ENCODE measurements at places on chromosomes 16 and 17.

GRCh38 chr16:72898216-72898825 is 149.6 kb downstream of the ZFHX3 start:
- no peaks in the 10 kb centered on the region for H3K27me3 ChIP-seq
- DNase-seq = no peak
- no peak overlapping the region for H3K27ac ChIP-seq
- H3K36me3 ChIP-seq = no peaks in the 10 kb centered on the region
- no peaks in the 10 kb centered on the region for H3K4me1 ChIP-seq

DNA sequence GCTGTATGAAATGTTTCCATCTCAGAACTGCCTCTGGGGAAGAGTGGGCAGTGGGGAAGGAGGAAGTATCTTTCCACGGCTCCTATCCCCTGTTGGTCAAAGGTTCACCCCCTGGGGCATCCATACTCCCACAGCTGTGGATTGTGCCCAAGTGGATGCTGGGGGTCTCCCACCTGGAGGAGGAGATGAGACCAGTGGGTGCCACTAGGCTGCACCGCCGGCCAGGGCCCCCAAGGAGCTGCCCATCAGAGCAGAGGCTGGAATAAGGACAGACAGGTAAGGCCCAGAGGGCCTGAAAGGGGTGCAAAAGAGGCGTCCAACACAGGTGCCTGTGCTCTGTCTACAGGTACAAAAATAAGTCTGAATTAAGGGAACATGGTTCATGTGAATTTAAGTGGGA is 87.5 kb downstream of the WSCD1 start:
- H3K27me3 ChIP-seq = no peaks in the 10 kb centered on the region
- H3K4me3 ChIP-seq = no peak overlapping the region
- no peaks in the 10 kb centered on the region for H3K4me1 ChIP-seq
- no peak for DNase-seq
- no peak overlapping the region for H3K27ac ChIP-seq

- no peaks in the 10 kb centered on the region for H3K36me3 ChIP-seq
- H3K4me1 ChIP-seq = no peaks in the 10 kb centered on the region
- H3K27me3 ChIP-seq = peaks cover 9% of the 10 kb centered on the region
- no peak overlapping the region for H3K4me3 ChIP-seq
- DNase-seq = peak; percentile 9
Observed at GRCh38 chr17:33983824-33984574, 271.1 kb upstream of the CCL2 start.

DNA sequence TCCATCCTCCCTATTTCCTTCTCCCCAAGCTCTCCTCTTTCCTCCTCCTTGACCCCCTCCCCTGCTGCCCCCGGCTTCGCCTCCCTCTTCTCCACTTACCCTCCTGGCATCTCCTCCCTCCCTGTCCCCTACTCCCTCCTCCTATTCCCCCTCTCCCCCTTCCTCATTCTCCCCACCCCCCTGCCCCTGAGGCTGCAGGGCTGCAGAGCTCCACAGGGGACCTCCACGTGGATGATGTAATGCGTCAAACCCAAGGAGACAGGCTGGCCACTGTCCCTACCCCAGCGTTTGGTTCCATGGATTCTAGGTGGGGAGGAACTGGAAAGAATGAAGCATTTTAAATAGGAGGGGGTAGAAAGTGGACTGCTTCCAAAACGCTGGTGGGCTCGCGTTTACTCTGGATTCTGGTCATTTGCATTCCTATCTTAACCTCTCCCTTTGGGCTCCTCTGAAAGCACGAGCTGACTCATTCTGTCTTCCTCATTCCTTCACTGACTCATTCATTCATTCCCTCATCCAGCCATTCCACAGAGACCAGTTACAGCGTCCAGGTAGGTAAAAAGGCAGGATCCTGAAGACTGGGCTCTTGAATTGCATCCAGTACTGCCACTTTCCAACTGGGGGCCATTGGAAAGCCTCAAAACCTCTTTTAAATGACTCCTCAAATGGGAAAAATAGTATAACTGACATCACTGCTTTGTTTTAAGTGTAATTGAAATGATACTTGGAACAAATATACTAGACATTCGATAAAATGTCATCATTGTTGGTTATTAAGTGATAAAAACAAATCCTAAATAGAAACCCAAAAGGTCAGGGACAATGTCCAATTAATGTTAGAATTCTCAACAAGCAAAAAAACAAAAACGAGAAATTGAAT is 943 bp upstream of the COTL1 start:
- peak overlapping the region; percentile 96 for H3K4me3 ChIP-seq
- peaks cover 21% of the 10 kb centered on the region for H3K27me3 ChIP-seq
- peaks cover 36% of the 10 kb centered on the region for H3K36me3 ChIP-seq
- H3K4me1 ChIP-seq = peaks cover 32% of the 10 kb centered on the region

DNA sequence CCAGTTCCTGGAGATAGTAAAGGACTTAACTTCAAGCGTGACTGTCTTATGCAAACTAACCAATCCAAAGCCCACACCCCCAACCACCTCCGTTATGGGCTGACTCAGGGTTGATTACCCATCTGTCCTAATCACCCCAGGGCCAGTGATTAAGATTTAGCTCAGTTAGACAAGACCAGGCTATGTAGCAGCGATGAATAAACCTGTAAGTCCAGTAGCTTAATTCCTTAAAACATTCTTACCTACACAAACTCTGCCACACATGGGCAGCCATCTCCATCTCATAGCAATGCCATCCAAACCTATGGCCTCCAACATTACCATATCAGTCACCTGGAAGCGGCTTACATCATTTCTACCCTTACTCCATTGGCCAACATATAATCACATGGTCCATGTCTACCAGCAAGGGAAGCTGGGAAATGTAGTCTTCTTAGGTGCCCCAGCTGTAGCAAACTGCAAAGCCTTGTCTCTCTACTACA is 266.7 kb downstream of the SHISA9 start:
- H3K36me3 ChIP-seq = no peaks in the 10 kb centered on the region
- no peak overlapping the region for H3K4me3 ChIP-seq
- H3K27ac ChIP-seq = no peak overlapping the region
- DNase-seq = no peak
- no peaks in the 10 kb centered on the region for H3K27me3 ChIP-seq

DNA sequence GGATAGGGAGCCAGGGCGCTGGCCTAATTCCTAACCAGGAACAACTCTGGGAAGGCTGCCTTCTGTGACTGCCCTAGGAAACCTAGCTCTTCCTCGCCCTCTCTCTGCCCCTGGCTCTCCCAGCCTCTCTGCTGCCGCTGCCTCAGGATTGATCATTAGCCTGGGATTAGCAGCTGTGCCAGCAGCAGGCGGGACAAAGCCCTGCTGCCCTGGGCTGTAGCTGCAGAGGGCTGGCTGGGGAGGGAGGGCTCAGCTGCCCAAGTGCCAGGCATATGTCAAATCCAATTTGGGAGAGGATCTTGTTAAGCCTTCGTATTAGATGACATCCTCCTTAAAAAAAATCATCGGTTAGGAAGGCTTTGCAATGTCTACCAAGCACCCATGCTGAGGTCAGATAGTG is 144.8 kb upstream of the CCL2 start:
- H3K4me1 ChIP-seq = no peaks in the 10 kb centered on the region
- H3K27ac ChIP-seq = no peak overlapping the region
- DNase-seq = no peak

DNA sequence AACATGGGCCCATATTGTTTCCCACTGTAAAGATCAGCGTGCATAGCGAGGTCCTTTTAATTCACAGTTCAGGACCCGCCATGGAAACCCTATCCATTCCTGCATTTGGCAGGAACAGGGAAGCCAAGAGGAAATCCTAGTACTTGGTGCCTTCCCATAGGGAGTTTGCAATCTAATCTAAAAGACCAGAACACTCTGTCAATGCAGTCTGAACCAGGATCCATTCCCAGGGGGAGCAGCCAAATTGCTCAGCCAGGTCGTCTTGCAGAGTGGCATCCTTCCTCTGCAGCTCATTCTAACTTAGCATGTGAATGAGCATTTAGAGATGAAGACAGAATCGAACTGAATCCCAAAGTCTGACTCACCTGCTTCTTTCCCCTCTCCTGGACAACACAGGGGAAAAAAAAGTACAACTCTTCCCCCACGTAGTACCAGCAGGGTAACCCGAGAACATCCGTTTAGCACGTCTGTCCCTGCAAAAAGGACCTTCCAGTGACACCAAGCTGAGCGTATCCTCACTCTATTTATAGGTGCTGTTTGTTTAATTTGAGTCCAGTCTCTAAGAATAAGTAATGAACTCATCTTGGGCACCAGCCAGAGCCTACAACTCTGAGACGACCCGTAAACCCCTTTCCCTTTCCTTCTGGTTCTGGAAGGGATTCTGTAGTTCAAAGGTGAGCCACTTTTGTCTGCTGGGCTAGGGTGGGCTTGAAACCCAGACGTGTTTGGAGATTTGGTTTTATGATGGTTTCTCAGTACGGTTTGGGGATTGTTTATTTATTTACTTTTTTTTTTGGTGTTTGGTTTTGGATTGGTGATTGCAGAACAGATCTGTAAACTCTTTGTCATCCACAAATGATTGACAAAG is 74.5 kb downstream of the ERCC4 start:
- H3K27me3 ChIP-seq = peaks cover 4% of the 10 kb centered on the region
- H3K36me3 ChIP-seq = no peaks in the 10 kb centered on the region

DNA sequence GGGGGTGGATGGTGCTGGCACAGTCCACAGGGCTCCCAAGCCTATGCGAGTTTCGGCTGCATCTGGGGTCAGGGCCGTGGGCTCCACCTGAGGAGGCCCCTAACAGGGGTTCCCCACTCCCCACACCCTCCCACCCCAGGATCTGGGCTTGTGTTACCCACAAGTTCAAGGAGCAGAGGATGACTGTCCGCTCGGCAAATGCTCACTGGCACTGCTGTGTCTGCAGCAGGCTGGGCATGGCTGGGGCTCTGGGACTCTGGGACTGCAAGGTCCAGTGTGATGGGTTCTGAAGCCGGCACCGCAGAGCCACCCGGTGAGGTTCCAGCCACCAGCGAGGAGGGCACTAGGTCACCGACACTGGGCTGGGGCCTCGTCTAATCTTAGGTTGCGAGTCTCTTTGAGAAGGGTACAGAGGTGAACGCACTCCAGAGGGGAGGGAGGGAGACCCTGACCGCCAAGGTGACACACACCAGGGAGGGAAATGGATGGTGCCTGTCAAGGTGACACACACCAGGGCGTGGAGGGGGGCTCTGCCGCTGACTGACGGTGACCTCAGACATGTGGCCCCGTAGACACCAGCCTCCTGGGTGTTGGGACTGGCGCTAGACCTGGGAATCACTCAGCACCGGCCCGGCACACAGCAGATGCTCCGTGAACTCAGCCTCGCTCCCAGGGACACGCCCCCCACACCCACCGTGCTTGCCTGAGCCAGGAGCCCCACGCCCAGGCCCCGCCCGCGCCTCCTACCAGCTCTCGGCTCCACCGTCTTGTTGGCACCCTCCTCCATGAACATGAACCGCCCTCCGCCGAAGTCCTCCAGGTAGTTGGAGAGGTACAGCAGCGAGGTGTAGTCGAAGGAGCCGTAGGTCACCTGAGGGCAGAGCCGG is 20.5 kb upstream of the HEXD start:
- no peak overlapping the region for H3K4me3 ChIP-seq
- H3K27ac ChIP-seq = no peak overlapping the region
- H3K27me3 ChIP-seq = no peaks in the 10 kb centered on the region
- peaks cover 15% of the 10 kb centered on the region for H3K4me1 ChIP-seq

DNA sequence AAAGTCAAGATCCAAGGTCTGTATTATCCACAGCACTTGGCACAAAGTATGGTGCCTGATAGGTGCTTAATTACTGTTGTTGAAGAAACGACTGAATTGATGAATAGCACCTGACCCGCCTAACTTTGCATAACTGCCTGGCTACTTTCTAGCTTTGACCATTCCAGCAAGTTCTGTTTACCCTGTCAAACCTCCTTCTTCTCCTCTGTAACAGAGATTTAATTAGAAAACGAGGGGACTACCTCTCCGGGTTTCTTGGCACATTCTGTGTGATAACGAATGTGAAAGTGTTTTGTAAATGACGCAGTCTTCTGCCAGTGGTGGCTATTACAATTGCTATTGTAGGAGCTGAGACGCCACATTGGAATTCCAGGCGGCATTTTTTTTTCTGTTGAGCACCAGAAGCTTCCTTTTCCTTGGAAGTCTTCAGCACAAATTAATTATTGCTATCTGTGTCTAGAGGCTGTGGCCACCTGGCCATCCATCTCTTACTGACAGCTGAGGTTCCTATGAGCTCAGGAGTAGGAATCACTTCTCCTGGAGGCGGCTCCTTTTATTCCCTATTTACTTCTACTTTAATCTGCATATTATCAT is 522.9 kb downstream of the HS3ST4 start:
- DNase-seq = no peak
- no peaks in the 10 kb centered on the region for H3K4me1 ChIP-seq
- no peak overlapping the region for H3K4me3 ChIP-seq
- no peaks in the 10 kb centered on the region for H3K36me3 ChIP-seq
- H3K27me3 ChIP-seq = no peaks in the 10 kb centered on the region
- no peak overlapping the region for H3K27ac ChIP-seq

- peaks cover 26% of the 10 kb centered on the region for H3K4me1 ChIP-seq
- no peaks in the 10 kb centered on the region for H3K27me3 ChIP-seq
- DNase-seq = no peak
- peak overlapping the region; percentile 29 for H3K27ac ChIP-seq
- peaks cover 3% of the 10 kb centered on the region for H3K36me3 ChIP-seq
Observed at GRCh38 chr17:37828651-37829124, 83.8 kb upstream of the HNF1B start.

DNA sequence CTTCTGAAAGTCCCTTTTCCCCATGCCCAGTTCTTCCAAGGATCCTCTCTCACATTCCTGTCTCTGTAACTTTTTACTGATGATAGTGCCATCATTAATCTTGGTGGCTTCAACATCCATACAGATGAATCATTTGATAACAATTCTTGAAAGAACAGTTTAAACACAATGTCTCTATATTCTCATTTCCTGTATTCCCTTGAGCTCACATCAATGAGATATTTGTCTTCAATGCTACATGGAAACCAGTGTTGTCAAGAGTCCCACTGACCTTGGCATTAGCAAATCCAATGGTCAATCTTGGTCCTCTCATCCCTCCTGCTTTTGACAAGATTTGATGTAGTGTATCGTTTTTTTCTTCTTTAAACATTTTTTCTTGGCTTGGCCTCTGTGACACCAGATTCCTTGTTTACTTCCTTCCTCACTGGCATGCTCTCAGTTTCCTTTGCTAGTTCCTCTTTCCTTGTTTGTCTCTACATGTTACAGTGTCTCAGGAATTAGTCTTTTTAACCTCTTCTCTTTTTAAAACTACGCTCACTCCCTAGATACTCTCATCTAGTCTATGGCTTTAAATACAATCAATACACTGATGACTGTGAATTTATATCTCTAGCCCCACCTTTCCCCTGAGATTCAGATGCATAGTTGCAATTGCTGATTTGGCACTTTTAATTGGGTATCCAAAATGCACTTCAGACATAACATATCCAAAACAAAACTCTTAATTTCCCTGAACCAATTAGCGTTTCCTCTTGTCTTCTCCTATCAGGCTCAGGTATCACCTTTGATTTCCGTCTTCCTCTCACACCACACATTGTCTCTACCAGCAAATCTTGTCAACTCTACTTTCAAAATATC is 134.0 kb downstream of the MYO1D start:
- H3K27ac ChIP-seq = no peak overlapping the region
- H3K4me1 ChIP-seq = no peaks in the 10 kb centered on the region
- no peaks in the 10 kb centered on the region for H3K36me3 ChIP-seq
- no peak for DNase-seq
- no peak overlapping the region for H3K4me3 ChIP-seq

GRCh38 chr17:17605083-17605728 is 13.7 kb upstream of the PEMT start:
- no peak overlapping the region for H3K4me3 ChIP-seq
- H3K36me3 ChIP-seq = no peaks in the 10 kb centered on the region
- no peaks in the 10 kb centered on the region for H3K27me3 ChIP-seq
- no peak overlapping the region for H3K27ac ChIP-seq
- H3K4me1 ChIP-seq = no peaks in the 10 kb centered on the region

GRCh38 chr16:11219178-11219577 is 36.8 kb downstream of the SOCS1 start:
- H3K27ac ChIP-seq = peak overlapping the region; percentile 63
- H3K4me1 ChIP-seq = peaks cover 37% of the 10 kb centered on the region
- no peaks in the 10 kb centered on the region for H3K27me3 ChIP-seq
- peaks cover 33% of the 10 kb centered on the region for H3K36me3 ChIP-seq
- DNase-seq = no peak

All from activated CD8-positive, alpha-beta memory T cell treated with anti-CD3 and anti-CD28 coated beads, Interleukin-2, amount 10 ng/mL, durations not matched to agents 7 days and 5 days (primary cell).